ENCODE measurements at places on chromosomes 4 and X. TPM values are rescaled to one million over a fixed set of nuclear protein-coding genes. Genes with fewer than 3 reads are reported as not detected.

RIBC1 gene
- 0.36 TPM for total RNA-seq

GYPB gene
- not detected for total RNA-seq

AVPR2 gene
- total RNA-seq: not detected

USP17L22 gene
- not detected for total RNA-seq

SPANXD gene
- total RNA-seq: not detected

CLNK gene
- not detected for total RNA-seq

Data from endothelial cell of coronary artery (primary cell).